ENCODE measurements at places on chromosomes 1 and 21.

GRCh38 chr1:200048244-200048643 is 20.7 kb downstream of the NR5A2 start:
- DNase-seq, result no peak

GRCh38 chr1:53661496-53661895 is 77.5 kb downstream of the GLIS1 start:
- DNase-seq, result no peak

GRCh38 chr21:38664841-38665240 is 140.9 kb upstream of the ETS2 start:
- DNase-seq, result no peak

DNA sequence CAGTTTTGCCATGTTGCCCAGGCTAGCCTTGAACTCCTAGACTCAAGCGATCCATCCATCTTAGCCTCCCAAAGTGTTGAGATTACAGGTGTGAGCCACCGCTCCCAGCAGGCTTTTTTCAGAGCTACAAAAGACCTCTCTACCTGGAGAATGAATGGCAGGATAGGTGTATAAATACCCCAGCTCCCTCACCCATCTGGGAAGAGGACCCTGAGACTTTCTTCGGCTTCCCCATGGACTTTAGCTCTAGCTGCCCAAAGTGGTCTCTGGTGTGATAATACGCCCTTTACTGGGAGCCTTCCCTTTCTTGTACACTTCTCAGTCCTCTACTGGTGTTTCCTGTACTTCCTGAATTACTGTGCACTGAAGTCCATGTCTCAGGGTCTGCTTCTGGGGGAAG is 60.6 kb downstream of the PTP4A2 start:
- DNase-seq, result no peak

DNA sequence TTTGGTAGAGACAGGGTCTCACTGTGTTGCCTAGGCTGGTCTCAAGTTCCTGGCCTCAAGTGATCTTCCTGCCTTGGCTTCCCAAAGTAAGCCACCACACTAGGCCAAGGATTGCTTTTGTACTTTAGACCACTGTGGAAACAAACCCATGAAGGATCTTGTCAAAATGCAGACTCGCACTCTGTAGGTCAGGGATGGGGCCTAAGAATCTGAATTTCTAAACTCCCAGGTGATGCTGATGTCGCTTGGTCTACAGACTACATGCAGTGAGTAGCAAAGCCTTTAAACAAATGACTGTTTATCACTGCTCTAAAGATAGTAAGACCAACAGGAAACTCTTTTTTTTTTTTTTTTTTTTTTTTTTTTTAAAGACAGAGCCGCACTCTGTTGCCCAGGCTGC is 54.1 kb upstream of the MUTYH start:
- no peak for DNase-seq

DNA sequence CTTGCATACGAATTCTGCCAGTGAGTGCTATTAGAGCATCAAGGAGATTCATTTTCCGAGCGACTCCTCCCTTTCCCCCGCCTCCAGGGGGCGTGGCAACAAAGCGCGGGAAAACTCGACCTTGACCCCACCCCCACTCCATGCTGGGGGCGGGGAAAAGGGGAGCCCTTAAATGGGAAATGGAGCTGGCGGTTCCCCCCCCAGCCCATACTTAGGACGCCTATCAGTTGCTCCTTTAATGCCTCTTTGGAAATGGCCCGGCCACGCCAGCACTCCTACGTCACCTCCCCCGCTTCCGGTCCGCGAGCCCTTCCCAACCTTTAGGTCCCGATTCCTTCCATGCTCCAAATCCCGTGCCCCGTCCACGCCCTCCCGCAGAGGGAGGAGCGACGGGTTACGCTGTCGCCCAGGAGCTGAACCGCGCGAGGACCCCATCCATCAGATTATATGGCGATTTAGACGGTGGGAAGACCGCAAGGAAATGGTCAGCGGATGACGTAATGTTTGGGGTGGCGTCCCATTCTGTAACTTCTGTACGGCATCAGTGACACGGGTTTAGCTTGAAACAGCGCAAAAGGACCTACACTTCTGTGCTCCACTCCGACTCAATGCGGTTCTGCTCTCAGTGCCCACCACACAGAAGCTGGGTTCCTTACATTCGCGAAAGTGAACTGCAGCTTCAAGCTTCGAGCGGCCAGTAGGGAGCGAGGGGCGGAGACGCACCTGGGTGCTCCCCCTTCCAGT is 702 bp upstream of the ZNF687 start:
- DNase-seq, result peak; percentile 92

- DNase-seq, result no peak
Observed at GRCh38 chr1:167661527-167662426, 31.7 kb downstream of the RCSD1 start.

- no peak for DNase-seq
Observed at GRCh38 chr1:12480748-12481362, 137.2 kb downstream of the DHRS3 start.

DNA sequence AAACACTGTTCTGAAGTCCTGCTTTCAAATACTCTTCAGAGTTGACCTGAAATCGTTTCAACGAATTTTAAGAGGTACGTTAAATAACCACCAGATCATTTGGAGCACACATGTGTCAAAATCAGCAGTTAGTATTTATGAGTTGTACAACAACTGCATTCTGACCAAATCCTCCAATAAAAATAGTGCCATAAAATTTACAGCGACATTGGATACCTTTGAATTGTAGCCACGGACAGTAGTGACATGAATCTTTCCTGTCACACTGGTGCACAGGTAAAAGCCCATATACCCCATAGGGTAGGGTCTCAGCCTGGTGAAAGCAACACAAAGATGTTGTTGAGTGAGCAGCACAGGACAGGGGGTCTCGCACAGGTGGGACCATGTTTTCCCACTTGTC is 121.5 kb downstream of the CLIC6 start:
- DNase-seq, result no peak

- no peak for DNase-seq
Observed at GRCh38 chr1:181896824-181897223, 164.7 kb downstream of the ZNF648 start.

DNA sequence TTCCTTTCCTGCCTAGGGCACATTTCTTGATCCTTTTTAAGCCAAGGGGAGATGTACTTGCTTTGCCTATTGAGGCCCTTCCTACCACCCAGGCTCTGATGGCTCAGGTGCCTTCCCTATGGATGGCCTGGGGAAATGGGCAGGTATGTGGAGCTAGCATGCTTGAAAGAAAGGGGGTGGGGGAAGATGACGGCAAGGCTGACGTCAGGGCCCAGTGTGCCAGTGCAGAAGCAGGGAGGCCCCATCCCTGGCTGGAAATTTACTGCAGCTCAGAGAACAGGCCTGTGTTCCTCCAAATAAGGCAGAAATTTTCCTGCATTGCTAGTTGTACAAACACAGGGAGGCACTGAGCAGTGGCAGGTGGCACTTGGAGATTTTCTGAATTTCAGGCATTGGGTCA is 453.2 kb upstream of the VAMP3 start:
- no peak for DNase-seq

DNA sequence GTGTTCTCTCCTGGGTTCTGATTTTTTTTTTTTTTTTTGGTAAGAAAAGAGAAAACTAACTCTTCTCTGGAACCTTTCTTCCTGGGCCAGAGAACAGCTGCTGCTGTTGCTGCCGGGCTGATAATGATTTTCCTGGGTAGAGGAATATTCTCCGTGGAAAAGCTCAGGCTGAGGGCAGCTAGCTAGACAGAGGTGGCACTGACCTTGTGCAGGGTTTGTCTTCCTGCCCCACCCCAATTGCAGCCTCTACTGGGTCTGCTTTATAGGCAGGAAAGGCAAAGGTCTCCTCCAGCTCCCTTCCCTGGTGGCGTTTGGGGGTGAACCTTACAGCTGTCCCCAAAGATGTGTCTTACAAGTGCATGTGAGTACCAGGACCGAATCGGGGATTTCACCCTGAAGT is 79.3 kb downstream of the SPSB1 start:
- DNase-seq, result no peak

DNA sequence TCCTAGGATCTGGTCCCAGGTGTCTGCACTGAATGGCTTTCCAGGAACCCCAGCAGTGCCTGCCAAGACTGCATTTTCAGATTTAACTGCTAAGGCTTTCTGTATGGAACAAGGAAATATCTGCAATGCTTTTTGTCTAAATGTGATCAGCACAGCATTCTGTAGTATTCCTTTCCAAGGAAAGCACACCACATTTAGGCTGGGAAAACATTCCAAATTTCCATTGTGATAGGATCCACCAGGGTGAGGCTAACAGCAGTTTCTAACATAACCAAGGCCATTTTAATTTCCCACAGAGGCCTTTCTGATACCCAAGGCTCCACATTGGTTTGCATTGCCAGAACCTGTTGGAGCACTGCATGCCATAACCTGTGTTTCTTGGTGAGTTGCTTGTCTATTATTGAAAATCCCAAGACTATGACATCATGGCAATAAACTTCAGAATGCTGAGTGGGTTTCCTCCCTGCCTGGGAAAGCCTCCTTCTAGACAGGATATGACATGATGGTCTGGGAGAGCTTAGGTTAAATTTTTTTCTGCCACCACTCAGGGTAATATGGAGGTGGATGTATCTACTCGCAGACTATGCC is 23.3 kb upstream of the PTGFRN start:
- DNase-seq, result no peak

GRCh38 chr1:11691302-11691914 is at the start of gene DRAXIN:
DRAXIN (plus strand) TSS chr1:11691710; CDS start chr1:11706259, 14,549 bp downstream.
- DNase-seq, result no peak

GRCh38 chr1:165645654-165646366 is 14.8 kb downstream of the MGST3 start:
- no peak for DNase-seq

- no peak for DNase-seq
Observed at GRCh38 chr1:204483791-204484190, 10.8 kb downstream of the PIK3C2B start.

- DNase-seq, result no peak
Observed at GRCh38 chr1:47436979-47437446, 831 bp upstream of the FOXD2 start.

GRCh38 chr1:244789731-244790130 is 45.7 kb upstream of the COX20 start:
- DNase-seq, result no peak

DNA sequence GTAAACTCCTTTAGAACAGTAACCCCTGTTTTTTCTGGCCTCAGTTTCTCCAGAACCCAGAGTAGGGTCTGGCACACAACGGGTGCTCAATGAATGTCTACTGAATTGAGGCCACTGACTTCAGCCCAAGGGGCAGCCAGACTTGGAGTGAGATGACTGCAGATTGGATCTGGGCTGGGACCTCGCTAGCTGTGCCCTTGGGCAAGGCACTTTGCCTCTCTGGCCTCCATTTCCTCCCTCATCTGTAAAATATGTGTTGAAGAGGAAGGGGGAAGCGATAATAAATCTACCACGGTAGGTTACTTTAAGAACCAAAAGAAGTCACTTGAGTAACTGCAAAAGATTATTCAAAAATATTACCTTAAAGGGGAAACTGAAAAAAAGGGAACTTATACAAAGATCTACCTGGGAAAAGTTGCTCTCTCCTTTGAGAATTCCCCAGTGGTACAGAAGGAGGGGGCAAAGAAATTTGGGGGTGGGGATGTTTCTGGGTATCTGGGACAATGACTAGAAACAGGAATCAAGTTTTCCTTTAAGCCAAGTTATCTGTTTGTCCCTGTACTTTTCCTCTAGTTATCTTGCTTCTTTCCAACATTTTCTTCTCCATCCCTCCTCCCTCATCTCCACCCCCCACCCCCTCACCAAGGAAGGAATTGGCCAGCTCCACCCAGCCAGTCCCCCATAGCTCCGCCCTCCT is 394 bp upstream of the GRHL3 start:
- no peak for DNase-seq

GRCh38 chr1:169260478-169261151 is 107.0 kb downstream of the NME7 start:
- no peak for DNase-seq

GRCh38 chr1:186499571-186499970 is 38.7 kb upstream of the PDC start:
- DNase-seq, result no peak

DNA sequence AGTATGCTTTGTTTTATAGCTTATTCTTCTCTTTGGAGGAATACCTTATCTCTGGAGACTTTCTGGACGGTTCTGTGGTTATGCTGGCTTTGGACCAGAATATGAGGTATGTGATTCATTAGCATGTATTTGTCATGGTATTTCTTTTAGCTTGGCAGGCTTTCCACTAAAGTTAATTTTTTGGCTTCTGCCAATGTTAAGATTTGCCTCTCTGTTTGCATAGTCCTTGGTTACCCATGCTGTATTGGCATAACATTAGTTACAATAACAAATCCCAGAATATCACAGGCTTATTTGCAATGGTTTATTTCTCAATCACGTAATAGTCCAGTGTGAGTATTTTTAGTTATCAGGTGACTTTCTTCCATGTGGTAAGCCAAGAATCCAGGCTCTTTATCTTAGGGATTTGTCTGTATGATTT is 9.7 kb downstream of the ZMPSTE24 start:
- no peak for DNase-seq

- no peak for DNase-seq
Observed at GRCh38 chr1:30378991-30379581, 344.3 kb downstream of the MATN1 start.

- DNase-seq, result no peak
Observed at GRCh38 chr1:100219883-100220282, 29.8 kb downstream of the DBT start.

GRCh38 chr1:88892357-88892877 is 1.1 kb upstream of the GTF2B start:
- DNase-seq, result no peak

DNA sequence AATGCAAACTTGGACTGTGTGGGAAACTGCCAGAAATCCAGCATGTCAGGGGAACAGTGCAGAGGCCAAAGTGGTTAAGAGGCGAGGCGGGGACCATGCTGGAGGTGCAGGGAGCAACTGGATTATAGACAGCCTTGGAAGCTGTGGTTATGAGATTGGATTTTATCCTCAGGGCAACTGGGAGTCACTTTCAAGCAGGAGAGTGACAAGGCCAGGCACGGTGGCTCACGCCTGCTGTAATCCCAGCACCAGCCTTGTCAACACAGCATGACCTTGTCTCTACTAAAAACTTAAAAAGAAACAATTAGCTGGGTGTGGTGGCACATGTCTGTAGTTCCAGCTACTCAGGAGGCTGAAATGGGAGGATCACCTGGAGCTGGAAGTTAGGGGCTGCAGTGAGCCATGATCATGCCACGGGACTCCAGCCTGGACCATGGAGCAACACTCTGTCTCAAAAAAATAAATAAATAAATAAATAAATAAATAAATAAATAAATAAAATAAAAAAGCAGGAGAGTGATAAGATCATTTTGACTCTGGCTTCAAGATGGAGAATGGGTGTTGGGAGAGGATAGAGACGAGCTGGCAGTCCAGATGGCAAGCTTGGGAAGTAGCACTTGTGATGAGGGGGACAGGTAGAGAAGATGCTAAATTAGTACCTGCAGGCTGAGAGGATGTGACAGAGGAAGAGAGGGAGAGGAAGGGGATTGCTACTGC is 3.5 kb downstream of the HAPLN2 start:
- no peak for DNase-seq

- DNase-seq, result no peak
Observed at GRCh38 chr1:178619042-178619927, 105.8 kb upstream of the RALGPS2 start.

DNA sequence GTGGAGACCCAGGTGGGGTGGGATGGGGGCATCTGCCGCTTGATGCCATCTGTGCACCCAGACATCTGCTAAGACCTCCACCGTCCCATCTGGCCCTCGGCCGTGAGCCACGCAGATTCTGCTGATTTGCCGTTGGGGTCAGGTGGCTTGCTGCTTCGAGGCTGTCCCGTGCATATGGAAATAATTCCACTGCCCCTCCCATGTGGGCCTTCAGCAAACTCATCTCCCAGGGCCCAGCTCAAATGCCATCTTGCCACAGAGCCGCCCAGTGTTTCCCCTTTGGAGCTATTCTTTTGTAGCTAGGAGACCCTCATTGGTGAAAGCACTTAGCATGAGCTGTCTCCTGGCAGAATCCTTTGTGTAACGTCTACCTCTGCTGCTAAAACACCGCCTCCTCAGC is 99.8 kb downstream of the KAZN start:
- no peak for DNase-seq

Measured in stimulated activated CD8-positive, alpha-beta memory T cell treated with anti-CD3 and anti-CD28 coated beads, Interleukin-7, amount 100 ng/mL, for 24 hours (primary cell).